Naive thymus-derived CD8-positive, alpha-beta T cell (primary cell): ENCODE measurements at places on chromosomes 6 and 20.
A peak's percentile ranks its signal among the peaks of the same experiment; 100 is the strongest.

- DNase-seq: no peak
Observed at GRCh38 chr6:47698342-47698787, at the start of gene ADGRF4. ADGRF4 (plus strand) TSS chr6:47698580; CDS start chr6:47707246, 8,666 bp downstream.

DNA sequence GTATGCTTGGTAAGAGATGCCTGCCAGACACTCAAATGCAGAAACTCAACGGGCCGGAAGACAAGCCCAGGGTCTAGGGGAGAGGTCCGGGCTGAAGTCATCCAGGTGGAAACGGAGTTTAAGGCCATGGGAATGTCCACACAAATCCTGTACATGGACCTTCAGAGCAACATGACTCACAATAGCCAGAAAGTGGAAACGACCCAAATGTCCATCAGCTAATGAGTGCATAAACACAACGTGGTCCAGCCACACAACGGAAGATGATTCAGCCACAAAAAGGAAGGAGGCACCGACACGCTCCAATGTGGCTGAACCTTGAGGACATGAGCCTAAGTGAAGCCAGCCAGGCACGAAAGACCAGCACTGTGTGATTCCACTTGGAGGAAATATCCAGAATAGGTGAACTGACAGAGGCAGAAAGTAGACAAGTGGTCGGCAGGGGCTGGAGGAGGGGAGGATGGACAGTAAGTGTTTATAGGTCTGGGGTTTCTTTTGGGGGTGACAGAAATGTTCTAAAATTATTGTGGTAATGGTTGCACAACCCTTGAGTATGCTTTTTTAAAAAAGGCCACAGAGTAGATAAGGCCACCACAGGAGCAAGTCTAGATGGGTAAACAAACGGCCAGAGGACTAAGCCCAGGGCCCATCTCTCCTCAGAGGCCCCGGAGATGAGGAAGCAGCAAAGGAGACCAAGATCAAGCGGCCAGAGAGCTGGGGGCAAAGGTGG, 105.6 kb downstream of the PREX1 start:
- DNase-seq: no peak

GRCh38 chr6:37794825-37795224, 24.7 kb upstream of the ZFAND3 start:
- DNase-seq: no peak

DNA sequence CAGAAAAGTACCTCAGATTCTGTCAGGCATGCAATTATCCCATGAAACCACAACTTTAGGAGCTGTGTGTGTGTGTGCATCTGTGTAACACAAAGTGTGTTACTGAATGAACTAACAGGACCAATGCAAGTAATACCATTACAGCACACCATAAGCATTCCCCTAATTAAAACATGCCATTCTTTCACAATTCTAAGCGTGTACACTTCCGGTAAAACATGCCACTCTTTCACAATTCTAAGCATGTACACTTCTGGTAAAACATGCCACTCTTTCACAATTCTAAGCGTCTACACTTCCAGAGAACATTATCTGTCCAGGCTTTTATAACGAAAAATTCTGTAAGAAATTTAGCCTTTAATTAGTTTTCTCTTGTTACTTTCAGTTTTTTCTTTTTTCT, 238.2 kb downstream of the GMDS start:
- DNase-seq: no peak

GRCh38 chr6:159908535-159908934, 17.7 kb downstream of the MAS1 start:
- no peak for DNase-seq

- no peak for DNase-seq
Observed at GRCh38 chr6:3831761-3832530, 17.2 kb upstream of the FAM50B start.

- DNase-seq: no peak
Observed at GRCh38 chr6:91926827-91927226, 1340.0 kb upstream of the MAP3K7 start.

GRCh38 chr20:48440916-48441315, 386.9 kb downstream of the PREX1 start:
- no peak for DNase-seq

DNA sequence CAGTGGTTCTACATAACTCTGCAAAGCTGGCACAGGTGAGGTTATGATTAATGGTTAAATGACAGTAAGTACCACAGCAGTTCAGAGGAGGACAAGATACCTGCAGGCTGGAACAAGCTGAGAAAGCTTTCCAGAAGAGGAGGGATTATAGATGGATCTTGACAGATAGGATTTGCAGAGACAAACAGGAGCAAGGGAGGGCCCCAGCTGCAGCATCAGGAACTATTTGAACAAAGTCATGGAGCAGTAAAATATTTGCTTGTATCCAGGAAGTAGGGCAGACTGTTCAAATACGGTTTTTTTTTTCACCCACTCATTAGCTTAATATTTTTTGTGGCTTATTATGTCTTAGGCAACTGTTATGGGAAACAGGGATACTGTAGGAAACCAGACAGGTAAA, 144.4 kb upstream of the MAN1A1 start:
- no peak for DNase-seq

DNA sequence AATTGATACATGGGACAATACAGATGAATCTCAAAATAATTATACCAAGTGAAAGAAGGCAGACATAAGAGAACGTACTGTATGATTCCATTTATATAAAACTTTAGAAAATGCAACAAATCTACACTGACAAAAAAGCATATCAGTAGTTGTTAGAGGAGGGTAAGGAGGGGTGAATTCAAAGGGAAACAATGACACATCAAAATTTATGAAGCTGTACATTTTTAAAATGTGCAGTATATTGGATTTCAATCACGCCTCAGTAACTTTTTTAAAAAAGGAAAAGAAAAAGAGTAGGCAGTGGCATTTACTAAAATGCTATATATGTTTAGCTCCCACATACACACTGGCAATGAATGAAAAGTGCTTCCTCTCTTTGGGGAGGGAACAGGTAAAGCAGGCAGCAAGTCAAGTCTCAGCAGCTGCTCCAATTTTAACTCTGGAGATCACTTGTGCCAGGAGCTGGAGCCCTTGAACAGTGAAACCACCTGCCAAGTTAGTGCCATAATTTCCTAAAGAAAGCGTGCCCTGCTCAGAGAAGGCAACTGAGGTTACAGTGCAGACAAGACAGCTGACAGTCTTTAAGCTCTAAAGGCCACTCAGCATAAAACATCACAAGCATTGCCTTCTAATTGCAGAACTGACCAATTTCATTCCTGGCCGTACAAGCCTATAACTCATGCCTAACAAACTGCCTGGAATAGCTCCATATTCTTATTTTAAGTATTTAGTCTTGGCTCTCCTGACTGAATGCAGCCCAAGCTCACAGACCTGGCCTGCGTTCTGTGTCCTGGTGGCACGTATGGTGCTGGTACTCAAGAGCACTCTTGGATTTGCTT, 10.9 kb downstream of the FKBP1A start:
- DNase-seq: no peak

- no peak for DNase-seq
Observed at GRCh38 chr6:146598772-146599405, at the start of gene ADGB. ADGB (plus strand) TSS chr6:146598972; CDS start chr6:146599041, 69 bp downstream.

DNA sequence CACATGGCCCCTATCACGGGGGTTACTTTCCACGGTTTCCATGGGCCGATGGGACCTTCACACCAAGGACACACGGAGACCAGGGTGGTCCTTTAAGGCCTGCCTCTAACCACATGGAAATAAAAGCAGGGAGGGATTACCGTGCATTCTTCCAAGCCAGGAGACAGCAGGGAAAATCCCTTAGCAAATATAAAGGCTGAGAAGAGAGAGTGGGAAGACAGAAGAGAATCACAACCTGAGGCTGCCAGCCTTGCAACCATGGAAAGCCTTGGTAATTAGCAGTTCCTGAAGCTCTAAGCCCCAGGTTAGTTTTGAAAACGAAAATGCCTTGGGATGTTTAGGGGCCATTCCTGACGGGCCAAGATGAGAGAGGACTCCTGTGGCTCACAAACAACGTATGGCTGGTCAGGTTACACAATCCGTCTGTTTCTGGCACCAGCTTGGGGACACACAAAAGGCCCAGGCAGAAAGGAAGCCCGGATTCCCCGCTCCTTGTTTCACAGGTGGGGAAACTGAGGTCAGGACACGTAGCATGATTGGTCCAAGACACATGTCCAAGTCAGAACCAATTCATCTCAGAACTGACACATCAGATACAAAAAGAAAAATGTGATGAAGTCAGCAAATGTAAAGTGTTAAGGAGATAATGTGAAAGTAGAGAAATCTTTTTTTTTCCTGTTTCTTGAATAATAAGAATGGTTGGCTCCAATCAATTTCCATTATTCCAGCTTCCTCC, 2.8 kb downstream of the PREX1 start:
- DNase-seq: no peak

DNA sequence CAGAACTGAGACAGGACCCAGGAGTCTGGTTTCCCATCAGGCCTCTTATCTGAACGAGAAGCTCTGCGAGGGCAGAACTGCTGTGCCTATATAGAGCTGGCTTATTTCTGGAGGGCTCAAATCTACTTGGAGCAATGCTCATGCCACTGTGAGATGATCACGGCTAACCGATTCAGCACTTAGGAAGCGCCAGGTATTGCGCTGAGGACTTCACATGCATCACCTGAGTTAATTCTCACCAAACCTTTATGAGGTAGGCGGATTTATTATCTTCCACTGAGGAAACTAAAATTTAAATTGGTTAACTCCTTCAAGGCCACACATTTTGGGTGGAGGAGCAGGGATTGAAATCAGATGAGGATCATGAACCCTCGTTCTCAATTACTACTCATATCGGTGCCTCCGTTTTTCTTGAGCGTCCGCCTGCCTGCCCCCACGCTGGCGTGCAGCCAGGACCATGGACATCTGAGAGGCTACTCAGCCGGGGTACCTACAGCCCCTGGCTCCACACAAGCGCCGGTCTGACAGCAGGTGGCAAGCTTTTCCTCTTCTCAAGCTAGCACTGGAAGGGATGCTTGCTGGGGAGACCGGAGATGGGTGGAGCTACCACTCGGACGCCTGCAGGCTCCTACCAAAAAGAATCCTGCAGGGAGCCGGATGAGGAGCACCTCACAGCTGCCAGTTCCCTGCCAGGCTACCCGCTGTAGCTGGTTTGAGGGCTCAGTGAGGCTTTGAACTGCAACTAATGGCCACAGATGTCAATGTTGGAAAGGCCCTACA, 1.0 kb upstream of the PCIF1 start:
- DNase-seq: peak; percentile 39

DNA sequence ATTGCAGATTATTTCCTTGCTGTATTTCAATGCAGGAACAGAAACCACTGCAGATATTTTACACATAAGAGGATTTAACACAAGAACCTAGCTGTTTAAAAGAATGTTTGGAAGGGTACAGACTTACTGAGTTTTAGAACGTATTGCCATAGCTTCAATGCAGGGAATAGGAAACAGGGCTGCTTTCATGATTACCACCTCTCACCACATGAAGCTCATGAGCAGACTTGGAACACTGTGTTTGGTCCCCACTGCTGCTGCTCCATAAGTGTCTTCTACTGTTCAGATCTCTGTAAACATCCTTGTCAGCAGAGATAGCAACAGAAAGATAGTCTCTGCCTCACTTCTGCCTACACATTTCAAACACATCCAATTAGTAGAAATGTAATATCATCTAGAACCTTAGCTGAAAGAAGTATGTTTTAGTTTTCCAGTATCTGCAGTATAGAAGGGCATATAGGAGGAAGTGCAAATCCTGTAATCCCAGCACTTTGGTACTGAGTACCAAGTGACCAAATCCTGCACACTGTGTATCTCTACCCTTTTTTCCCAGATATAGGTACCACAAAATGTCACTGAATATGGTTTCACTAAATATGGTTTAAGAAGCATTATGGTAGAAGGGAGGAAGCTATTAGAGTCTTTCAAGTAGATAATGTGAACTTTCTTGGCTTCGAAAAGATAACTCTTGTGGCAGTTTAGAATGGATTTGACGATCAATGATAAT, 51.9 kb downstream of the STXBP5 start:
- no peak for DNase-seq

GRCh38 chr20:496126-496696, 33.9 kb upstream of the TBC1D20 start:
- no peak for DNase-seq

DNA sequence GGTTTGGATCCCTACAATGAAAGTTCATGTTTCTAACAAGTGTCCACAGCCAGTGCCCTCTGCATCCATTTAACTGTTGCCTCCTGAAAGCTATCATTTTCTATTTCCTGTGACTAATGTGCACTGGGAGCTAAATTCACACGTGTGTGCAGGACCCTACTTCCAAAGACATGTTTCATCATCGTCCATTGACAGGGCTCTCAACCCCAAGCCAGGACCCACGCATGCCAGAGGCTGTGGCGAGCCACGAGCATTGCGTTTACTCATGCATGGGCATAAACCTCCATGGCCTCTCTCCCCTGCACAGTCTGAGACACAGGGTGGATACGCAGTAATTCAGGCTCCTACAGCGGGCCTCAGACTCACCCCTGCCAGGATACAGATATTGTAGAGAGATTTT, 153.2 kb downstream of the MAFB start:
- no peak for DNase-seq

DNA sequence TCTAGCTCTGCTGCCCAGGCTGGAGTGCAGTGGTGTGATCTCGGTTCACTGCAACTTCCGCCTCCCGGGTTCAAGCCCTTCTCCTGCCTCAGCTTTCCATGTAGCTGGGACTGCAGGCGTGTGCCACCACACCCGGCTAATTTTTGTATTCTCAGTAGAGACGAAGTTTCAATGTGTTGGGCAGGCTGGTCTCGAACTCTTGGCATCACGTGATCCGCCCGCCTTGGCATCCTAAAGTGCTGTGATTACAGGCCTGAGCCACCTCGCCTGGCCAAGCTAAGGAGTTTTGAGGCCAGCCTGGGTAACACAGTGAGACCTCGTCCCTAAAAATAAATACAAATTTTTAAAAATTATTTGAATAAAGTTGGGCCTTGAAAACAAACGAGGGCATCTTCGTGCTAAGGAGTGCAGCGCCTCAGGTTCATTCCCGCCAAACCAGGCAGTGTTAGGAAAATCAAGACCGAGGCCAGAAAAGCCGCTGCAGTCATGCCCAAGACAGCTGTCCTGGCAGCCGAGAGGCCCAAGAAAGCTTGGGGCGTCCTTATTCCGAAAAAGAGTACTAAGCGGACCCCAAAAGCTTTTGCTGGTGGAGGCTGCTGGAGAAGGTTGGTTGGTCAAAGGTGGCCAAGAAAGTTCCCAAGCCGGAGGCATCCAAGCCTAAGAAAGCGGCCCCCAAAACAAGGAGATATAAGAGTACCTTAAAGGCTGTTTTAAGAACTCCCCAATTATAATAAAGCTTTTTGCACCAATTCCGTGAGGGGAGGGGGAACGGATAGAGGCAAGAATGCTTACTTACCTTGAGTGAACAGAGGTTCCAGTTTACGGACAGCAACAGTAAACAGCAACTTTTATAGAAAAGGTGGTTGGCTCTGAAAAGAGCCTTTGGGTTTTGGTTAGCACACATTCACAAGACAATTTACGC, 109.0 kb downstream of the HFE start:
- no peak for DNase-seq

DNA sequence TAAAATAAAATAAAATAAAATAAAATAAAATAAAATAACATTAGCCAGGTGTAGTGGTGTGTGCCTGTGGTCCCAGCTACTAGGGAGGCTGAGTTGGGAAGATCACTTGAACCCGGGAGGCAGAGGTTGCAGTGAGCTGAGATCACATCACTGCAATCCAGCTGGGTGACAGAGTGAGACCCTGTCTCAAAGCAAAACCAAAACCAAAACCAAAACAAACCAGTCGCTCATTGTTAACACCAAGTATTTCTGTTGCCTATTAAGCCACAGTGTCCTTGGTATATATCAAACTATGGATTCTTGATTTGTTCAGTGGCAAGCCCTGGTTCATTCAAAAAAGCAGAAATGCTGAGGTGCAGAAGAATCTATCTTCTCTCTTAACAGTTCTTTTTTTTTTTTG, 65.7 kb downstream of the PYGB start:
- DNase-seq: no peak

GRCh38 chr6:106667022-106667402, 37.6 kb downstream of the QRSL1 start:
- DNase-seq: no peak

GRCh38 chr6:122128445-122128844, 271.0 kb upstream of the HSF2 start:
- DNase-seq: no peak
